ENCODE measurements at places on chromosomes 3 and 15. TPM values are rescaled to one million over a fixed set of nuclear protein-coding genes. Genes with fewer than 3 reads are reported as not detected.

- peak; percentile 43 for DNase-seq
Observed at GRCh38 chr15:55108858-55109518, 87.8 kb downstream of the RSL24D1 start.

DNA sequence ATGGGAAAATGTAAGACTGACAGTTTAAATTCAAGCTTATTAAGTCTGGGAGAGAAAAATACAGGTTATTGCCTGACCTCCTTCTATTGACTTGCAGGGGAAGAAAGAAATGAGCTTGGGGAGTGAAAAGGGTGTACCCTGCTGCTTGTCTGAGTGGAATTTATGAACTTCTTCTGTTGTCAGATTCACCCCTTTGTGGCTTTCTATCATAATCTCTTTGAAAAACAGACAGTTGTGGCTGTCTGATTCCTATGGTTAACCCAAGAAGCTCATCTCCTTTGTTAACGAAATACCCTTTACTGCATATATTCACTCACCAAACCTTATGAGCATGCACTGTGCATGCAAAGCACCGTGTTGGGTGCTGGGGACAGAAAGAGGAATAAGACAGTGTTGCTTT is 22.5 kb downstream of the GPD1L start:
- DNase-seq, result no peak

CPNE4 gene
- total RNA-seq, result not detected

CD200R1 gene
- total RNA-seq, result 0.67 TPM

COMMD4 gene
- 100 TPM for total RNA-seq

Measured in MG63 (cell line).